ENCODE measurements at places on chromosomes 2 and 18.
A peak's percentile ranks its signal among the peaks of the same experiment; 100 is the strongest.

DNA sequence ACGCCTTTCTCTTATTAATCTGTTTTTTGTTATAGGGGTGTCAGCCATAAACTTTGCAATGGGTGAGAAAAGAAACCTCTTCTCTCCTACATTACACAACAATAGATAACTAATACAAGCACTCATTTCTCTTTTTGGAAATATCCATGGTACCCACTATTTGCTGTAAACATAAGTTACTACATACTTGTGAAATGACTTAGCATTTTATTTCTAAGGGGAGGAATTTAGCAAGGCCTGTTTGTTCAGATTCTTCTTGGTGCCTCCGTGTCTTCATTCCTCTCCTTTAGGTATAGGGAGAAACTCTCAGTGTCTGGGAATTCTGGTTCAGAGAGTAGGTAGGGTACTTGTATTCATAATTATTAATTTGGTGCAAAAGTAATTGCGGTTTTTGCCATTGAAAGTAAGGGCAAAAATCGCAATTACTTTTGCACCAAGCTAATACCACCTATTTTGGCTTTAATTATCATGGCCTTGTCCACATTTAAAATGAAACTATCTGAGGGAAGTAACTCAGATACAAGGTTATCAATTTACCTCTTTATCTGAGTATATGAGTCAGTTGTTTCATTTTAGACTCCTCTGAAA, 134.8 kb downstream of the MREG start:
- no peak for DNase-seq

DNA sequence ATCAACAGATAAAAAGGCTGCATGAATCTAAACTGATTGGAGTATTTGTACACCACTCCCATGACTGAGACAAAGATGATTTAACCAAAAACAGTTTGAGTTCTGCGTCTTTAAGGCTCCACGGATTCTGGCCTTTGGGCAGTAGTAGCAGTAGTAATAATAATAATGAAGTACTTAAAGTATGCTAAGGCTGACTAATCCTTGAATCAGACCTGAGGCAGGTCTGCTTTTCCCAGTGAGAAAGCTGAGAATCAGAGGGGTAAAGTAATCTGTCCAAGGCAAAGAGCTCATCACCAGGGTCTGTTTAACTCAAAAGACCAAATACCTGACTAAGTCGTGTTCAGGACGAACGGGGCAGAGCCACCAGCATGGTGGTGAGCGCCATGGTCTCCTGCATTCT, 61.4 kb downstream of the ID2 start:
- DNase-seq, result no peak

- DNase-seq, result no peak
Observed at GRCh38 chr2:46018773-46019591, 278.2 kb upstream of the EPAS1 start.

DNA sequence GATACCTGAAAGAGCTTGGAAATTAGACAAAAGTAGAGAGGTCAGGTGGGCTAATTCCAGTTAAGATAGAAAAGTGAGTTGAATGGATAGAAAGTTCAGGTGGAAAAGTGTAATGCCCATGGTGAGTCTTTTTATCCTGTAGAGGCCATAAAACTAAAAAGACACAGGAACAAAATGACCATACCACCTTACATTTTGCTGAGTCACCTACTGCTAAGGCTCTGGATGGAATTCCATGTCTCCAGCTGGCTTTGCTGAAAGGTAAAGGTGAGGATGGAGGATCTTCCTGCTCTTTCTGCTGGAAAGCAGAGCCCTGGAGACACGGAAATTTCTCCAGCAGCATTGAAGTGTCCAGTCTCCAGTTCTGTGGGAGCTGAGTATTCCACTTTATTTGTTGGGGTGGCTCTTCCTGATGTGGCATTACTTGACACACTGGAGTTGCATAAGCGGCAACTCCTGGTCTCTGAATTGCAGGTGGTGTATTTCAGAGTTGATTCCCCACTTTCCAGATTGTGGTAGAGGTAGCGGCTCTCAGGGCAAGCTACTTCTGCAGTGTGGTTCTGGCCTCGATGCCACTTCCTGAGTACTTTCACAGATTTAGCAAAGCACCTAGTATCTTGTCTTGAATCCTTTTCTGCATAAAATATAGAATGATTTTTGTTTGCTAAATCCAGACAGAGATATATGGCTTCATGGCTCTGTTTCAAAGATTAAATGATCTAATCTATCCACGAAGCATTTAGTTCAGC, 10.7 kb downstream of the IL1RL2 start:
- DNase-seq, result no peak

- DNase-seq, result no peak
Observed at GRCh38 chr2:104502901-104503300, 351.0 kb upstream of the POU3F3 start.

- DNase-seq, result peak; percentile 81
Observed at GRCh38 chr2:96869281-96869821, 529 bp downstream of the SEMA4C start.

DNA sequence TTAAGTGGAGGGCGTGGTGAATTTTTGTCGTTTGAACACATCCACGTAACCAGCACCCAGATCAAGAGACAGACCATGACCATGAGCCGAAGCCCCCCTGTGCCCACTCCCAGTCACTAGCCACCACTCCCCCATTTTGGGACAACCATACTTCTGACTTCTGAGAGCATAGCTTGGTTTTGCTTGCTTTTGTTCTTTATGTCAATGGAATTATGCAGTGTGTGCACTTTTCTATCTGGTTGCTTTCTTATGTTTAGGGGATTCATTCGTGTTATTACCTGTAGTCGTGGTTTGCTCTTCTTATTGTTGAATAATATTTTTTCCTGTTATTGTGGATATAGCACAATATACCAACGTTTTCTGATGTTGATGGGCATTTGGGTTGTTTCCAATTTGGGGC, 141.7 kb downstream of the GLI2 start:
- DNase-seq, result no peak

DNA sequence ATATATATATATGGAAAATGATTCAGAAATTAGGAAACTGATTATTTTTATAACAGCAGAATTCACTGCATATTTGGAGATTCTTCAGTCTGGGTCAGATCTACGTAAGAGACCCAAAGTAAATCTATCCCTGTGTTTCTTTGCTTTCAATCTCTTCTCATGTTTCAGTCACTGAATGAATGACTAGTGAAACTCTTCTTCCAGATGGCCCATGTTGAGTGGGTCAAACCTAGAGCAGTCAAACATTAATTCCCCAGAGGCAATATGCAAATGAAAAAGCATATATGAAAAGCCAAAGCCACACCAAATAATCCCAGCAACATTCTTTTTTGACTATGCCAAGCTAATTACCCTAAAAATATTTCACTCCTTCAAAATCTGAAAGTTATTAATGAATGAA, 317.3 kb downstream of the RBM43 start:
- DNase-seq, result no peak

DNA sequence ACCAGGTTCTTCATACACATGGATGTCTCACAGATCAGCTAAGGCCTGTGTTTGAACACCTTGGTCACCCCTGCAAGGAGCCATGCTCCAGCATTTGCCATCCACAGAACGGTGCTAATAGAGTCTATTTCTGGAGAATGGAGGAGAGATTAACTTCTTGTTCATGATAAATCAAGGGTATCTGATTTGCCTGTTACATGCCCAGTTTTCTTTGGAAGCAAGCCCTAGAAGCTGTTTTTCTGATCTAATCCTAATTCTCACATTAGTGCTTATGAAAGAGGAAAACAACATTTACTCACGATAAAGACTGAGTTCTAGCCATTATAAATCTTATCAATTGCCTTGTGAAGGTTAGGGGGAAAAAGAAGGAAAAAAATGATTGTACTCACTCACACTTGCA, 119.6 kb upstream of the DTNA start:
- DNase-seq, result no peak

DNA sequence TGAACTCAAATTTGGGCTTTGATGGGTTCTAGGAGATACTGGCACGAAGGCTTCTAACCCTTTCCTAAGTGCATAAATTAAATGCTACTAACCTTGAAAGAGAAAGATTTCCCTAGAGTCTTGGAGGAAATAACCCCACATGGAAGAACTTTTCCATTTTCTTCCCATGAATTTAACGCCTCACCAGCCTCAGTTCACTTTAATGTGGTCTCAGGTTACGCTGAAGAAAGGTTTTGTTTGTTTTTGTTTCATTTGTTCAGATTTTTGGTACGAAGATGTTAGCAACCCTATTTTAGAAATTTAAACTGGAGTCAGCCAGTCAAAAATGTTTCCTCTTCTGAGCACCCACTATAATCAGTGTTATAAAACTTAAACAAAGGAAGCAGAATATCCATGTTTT, 30.7 kb downstream of the METTL4 start:
- DNase-seq, result no peak

GRCh38 chr18:13124411-13124810, 94.1 kb upstream of the LDLRAD4 start:
- DNase-seq, result no peak

DNA sequence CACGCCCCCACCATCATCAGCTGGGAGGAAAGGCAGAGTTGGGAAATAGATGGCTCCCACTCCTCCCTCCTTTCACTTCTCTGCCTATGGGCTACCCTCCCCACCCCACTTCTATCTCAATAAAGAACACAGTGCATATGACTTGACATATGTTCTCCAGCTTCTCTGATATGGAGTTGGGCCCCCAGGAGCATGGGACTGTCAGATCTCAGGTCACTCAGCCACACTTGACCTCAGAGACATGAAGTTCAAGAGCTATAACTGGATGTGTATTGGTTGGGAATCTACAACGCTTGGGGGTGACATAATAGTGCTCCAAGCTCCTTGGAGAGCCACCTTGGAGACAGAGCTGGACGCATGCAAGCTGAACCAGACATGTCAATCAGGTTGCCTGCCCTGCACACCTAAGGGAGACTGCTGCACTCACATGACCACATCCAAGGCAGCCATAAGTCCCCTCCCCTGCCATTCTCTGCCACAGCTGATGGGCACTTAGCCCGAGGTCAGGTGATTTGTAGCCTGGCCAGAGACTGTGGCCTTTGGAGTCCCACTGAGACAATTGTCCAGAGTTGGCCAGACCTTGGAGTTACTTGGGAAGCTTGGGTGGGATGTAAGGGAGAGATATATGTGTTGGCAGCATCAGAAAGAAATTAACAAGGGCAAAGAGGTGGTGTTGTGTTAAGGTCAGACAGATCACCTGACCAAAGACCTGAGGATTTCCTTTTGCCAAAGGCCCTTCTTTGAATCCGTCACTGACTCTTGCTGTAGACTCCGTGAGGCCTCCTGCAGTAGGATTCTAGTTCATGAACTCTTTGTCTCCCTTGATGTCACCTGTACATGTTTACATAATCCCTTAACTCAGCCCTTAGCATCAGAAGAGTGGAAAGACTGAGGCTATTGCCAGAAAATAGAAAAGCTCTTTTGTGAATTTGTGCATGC, 3.7 kb downstream of the INHA start:
- no peak for DNase-seq

DNA sequence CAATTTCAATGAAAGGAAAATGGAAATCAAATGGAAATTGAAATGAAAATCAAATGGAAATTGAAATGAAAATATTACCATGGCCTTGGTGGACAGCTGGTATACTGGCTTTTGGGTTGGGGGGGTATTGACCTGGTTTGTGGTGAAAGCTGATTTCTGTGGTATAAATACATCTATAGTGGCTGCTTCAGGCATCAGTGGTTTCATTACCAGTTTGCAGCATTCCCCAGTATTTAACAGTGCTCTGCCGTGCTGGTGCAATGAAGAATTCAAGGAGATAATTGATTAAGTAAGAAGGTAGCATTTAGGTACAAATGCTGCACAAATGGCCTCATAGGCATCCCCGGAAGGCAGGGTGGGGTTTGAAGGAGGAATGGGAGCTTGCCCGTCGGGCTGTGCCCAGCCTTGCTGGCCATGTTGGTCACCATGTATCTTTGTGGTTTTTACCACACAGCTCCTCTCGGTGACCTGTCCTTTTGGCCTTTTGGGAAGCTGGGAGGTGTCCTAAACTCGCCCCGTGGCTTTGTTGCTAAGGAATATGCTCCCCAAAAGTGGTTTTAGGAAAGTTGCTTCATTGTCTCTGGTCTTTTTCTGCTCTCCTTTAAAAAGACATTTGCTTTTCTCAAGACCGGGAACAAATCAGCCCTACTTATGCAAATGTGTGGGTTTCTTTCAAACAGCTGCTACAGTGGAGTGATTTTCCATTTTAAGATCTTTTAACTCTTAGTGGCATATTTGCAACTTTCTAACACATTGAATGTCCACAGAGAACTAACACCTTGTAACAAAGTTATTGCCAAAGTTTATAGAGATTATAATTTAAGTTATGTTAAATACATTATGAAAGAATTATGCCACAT, 28.6 kb downstream of the SNTG2 start:
- no peak for DNase-seq

DNA sequence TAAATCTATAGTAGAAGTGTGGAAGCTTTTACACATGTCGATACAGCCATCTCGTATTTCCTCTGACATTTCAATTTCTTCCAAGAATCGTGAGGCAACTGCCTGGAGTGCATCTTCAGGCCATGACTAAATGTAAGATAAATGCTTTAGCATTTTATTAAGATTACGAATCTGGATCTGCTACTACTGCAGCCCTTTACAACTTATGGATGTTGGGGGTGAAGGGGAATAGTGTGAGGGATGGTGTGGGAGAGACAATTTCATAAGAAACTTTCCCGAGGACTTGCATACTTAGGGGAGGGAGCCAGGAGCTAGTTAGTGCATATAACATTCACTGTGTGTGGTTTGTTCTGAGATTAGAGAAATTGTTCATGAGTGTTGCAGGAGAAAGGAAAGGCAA, 204.8 kb downstream of the SLC39A10 start:
- DNase-seq, result no peak

GRCh38 chr2:151422917-151423439, 13.3 kb downstream of the RIF1 start:
- DNase-seq, result no peak

- DNase-seq, result no peak
Observed at GRCh38 chr2:178386986-178387597, 63.9 kb downstream of the PRKRA start.

- no peak for DNase-seq
Observed at GRCh38 chr2:199465988-199466691, 8.4 kb upstream of the SATB2 start.

GRCh38 chr2:57943315-57943714, 103.3 kb upstream of the VRK2 start:
- DNase-seq, result no peak

- no peak for DNase-seq
Observed at GRCh38 chr2:3666613-3666975, 8.6 kb downstream of the ALLC start.

- DNase-seq, result peak; percentile 23
Observed at GRCh38 chr2:96359310-96359709, 23.7 kb downstream of the NCAPH start.

All from iPS-NIHi11 (cell line).